Stimulated activated CD8-positive, alpha-beta memory T cell treated with anti-CD3 and anti-CD28 coated beads, Interleukin-7, amount 100 ng/mL, for 1 hour (primary cell): ENCODE measurements at places on chromosomes 12 and 14.

GRCh38 chr12:109981311-109981710 is 14.9 kb downstream of the GIT2 start:
- DNase-seq = no peak

- DNase-seq = no peak
These were observed 294.1 kb upstream of the TMPO start for GRCh38 chr12:98221243-98221808.

- no peak for DNase-seq
These were observed 92.9 kb downstream of the TMEM30B start for GRCh38 chr14:61188196-61188595.

DNA sequence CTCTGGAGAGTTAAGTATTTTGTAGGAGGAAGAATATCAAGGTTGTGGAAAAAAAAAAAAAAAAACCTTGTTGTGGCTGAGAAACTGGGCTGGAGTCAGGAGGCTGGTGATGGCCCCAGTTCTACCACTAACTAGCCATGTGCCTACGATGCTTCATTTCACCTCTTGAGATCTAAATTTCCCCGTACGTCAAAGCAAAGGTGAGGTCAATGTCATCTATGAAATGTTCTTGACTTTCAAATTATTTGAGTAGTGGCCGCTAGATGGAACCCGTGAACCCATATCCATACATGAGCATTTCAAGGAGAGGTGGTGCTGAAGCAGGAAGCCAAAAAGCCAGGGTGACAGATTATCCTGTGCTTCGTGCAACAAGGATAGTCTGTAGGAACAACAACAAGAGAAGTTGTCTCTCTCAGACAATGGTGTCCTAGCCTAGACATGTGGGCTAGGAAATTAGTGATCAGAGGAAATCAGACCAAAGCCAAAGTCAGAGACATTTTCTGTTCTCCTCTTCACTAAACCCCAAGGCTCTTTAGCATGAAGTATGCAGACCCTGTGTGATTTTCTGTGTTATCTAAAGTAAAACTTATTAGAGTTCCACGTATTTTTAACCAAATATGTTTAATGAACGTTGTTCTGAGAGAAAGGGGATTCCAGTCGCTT is 95.5 kb upstream of the ETV6 start:
- DNase-seq = no peak

GRCh38 chr12:32000373-32001005 is 41.3 kb downstream of the RESF1 start:
- DNase-seq = no peak
